ENCODE measurements at places on chromosomes 7 and 10.

DNA sequence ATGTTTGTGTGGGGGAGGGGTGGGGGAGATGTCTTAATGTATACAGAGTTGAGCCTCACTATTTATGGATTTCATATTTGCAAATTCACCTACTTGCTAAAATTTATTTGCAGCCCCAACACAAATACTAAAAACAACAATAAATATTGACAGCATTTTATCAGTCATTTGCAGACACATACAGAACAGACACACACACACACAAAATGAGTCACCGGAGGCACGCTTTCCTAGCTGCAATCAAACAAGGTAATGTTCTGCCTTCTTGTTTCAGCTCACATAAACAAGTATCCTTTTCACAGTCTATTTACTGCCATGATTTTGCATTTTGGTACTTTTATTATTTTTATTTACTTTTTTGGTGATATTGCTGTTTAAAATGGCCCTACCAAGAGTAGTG lies 88.5 kb downstream of the IPMK start:
- DNase-seq = no peak

- peak; percentile 44 for DNase-seq
These were observed 962 bp upstream of the SLC26A4 start for GRCh38 chr7:107659666-107660065.

GRCh38 chr7:65379318-65379717 lies 5.7 kb downstream of the ZNF92 start:
- DNase-seq = no peak

- no peak for DNase-seq
These were observed 731.4 kb upstream of the POT1 start for GRCh38 chr7:125661006-125661405.

GRCh38 chr10:65710306-65710705 lies 1215.5 kb upstream of the LRRTM3 start:
- no peak for DNase-seq

DNA sequence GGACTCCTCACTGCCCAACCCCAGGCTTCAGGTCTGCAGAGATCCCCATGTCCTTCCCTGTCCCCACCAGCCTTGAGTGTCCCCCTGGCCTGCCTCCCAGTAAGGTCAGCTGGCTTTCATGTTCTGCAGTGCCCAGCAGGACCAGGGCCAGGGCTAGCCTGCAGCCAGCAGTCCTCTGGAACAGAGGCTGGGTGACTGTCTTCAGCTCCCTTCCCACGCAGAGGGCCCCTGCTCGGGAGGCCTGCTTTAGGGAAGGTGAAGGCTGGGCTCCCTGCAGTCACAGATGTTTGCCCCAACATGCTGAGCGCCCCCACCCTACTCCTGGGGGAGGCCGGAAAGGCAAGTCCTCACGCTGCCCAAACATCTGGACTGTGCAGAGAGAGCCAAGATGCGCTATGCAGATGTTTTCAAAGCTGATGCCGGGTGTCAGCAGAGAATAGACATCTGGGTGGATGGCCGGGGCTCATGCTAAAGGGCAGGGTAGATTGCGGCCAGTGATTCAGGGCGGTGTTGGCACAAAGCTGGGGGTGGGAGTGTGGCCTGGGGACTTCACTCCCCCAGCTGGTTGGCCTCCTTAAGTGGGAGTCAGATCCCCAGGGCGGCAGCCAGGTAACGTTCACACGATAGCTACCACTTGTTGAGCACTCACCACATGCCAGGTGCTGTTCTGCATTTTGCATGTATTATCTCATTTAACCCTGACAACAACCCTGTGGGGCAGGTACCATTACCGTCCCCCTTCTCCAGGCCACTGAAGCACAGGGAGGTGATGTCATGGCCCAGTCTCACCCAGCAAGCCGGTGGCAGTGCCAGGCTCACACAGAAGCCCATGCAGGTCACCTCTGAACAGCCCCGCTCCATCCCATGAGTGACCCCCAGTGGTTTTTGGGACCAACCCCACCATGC lies 71.2 kb upstream of the COL13A1 start:
- DNase-seq = no peak

DNA sequence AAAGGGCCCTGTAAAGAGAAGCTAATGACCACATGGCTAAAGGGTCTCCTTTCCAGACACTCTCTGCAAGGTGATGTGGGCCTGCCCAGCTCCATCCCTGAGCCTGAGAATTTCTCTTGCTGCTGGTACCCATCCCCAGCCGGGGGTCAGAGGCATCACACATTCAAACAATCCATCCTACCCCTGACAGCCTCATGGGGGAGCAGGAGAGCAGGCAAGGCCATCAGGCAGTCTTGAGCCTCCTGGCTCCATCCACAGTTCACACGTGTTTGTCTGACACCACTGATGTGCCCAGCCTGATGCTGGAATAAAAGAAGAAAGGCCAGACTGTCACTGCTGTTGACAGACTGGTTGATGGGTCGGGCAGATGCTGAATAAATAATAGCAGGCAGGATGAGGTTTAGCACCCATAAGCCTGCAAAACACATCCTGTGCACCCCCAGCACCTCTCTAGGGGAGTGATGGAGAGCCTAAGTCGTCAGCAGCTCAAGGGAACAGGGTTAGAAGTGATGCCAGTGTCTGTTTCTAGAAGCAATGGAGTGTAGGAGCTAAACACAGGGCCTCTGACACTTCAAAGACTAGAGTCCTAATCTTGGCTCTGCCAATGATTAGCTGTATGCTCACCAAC lies 43.5 kb downstream of the TLL2 start:
- DNase-seq = no peak

GRCh38 chr10:13893926-13894325 lies 307.2 kb downstream of the PRPF18 start:
- DNase-seq = no peak

GRCh38 chr7:144019457-144019856 lies 19.3 kb downstream of the OR6B1 start:
- DNase-seq = peak; percentile 50

DNA sequence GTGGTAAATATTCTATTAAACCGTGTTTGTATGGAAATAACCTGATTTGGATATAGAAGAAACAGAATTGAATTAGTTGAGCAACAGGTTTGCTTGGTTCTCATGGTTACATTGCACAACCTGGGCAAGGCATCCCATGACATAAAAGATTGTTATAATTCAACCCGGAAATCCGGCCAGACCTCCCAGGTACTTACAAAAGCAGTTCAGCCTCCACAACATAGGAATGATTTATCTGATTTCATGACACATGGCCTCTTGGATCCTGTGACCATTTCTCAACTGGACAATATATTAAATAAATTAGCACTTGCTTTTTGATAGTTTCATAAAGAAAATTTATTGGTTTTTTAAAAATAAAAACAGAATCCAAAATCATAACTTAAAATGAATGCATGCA lies 55.1 kb upstream of the PTPN12 start:
- no peak for DNase-seq

GRCh38 chr10:61640856-61641255 lies 21.9 kb upstream of the CABCOCO1 start:
- no peak for DNase-seq
